Astrocyte (in vitro differentiated cells and primary cell): ENCODE measurements at places on chromosomes 4 and X. TPM values are rescaled to one million over a fixed set of nuclear protein-coding genes. Genes with fewer than 3 reads are reported as not detected.

SPANXN3 gene
- not detected in 2 replicates for total RNA-seq

ENPEP gene
- 0.67 and 1.7 TPM in 2 replicates for total RNA-seq

DNA sequence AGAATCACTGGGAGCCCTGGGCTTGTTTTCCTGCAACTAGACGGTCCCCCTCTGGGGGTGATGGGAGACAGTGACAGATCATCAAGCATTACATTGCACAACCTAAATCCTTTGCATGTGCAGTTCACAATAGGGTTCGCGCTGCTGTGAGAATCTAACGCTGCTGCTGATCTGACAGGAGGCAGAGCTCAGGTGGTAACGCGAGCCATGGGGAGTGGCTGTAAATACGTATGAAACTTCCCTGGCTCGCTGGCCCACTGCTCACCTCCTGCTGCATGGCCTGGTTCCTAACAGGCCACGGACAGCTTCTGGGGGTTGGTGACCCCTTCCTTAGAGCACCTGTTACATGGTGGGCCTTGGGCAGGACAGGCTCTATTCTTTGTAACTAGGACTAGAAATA, 10.4 kb downstream of the PAQR3 start:
- no peaks in the 10 kb centered on the region for H3K27me3 ChIP-seq
- H3K4me1 ChIP-seq = no peaks in the 10 kb centered on the region
- no peak overlapping the region for H3K27ac ChIP-seq
- DNase-seq = no peak
- H3K36me3 ChIP-seq = peaks cover 2% of the 10 kb centered on the region

DNA sequence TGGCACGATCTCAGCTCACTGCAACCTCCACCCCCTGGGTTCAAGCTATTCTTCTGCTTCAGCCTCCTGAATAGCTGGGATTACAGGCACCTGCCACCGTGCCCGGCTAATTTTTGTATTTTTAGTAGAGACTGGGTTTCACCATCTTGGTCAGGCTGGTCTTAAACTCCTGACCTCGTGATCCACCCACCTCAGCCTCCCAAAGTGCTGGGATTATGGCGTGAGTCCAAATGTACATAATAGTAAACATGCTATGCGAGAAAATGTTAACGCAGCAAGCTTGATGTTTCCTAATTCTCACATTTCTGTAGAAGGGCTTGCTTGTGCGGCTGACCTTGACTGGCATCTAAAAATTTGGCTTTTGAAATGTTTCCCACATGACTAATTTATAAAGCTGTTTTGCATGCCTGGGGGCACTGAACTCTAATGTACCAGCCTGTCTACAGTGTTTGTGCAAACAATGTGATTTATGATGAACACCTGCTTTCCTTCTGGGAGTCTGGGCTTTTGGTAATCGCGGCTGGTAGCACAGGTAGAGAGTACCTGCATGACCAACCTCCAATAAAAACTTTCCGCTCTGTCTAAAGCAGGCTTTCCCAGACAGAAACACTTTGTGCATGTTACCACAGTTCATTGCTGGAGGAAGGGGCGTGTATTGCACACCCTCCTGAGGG, 216.8 kb downstream of the IL15 start:
- no peak overlapping the region for H3K4me3 ChIP-seq
- no peaks in the 10 kb centered on the region for H3K36me3 ChIP-seq
- no peak overlapping the region for H3K27ac ChIP-seq
- no peaks in the 10 kb centered on the region for H3K4me1 ChIP-seq
- DNase-seq = no peak
- H3K27me3 ChIP-seq = no peaks in the 10 kb centered on the region

GRCh38 chr4:182808673-182809416, 108.3 kb downstream of the DCTD start:
- no peak overlapping the region for H3K4me3 ChIP-seq
- H3K4me1 ChIP-seq = peaks cover 9% of the 10 kb centered on the region
- H3K36me3 ChIP-seq = no peaks in the 10 kb centered on the region
- no peaks in the 10 kb centered on the region for H3K27me3 ChIP-seq
- peak; percentile 11 for DNase-seq
- no peak overlapping the region for H3K27ac ChIP-seq

GRCh38 chr4:37241647-37242046, 2.9 kb upstream of the NWD2 start:
- no peaks in the 10 kb centered on the region for H3K36me3 ChIP-seq
- no peak for DNase-seq
- H3K4me1 ChIP-seq = no peaks in the 10 kb centered on the region

SEL1L3 gene
- total RNA-seq = 24.9 and 32.7 TPM in 2 replicates

GTPBP6 gene
- 27.9 and 30.5 TPM in 2 replicates for total RNA-seq

ABLIM2 gene
- 0.36 and 0.50 TPM in 2 replicates for total RNA-seq

- DNase-seq = peak; percentile 58
- no peaks in the 10 kb centered on the region for H3K36me3 ChIP-seq
- H3K4me1 ChIP-seq = peaks cover 28% of the 10 kb centered on the region
- H3K27ac ChIP-seq = no peak overlapping the region
- H3K27me3 ChIP-seq = peaks cover 22% of the 10 kb centered on the region
- H3K4me3 ChIP-seq = peak overlapping the region; percentile 52
Observed at GRCh38 chr4:1010395-1011021, 918 bp upstream of the FGFRL1 start.

DNA sequence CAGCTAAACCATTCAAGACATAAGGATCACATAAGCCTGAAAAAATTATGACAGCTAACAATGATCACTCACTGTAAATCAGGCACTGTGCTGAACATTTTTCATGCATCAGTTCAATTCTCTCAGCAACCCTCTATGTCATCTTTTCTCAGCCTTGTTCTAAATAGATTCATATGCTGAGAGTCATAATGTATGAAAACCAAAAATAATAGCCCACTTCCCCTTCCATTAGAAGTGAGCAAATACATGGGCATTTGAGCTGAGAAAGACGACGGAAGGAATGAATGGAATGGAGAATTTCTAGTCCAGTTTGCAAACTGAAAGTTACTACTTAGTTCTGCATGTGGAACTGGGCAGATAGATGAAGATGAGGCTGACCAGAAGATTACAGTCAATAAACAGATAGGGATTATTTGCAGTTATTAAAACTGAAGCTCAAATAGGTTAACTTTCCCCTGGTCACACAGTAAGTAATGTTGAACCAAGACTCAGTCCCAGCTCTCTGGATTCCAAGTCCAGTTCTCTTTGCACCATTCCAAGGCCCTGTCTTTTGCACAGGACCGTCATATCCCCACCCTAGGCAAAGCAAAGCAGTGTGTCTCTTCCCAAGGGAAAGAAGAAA, 1.6 kb upstream of the SH3RF1 start:
- DNase-seq = peak; percentile 81
- H3K27me3 ChIP-seq = no peaks in the 10 kb centered on the region
- H3K36me3 ChIP-seq = no peaks in the 10 kb centered on the region
- peak overlapping the region; percentile 95 for H3K4me3 ChIP-seq
- H3K4me1 ChIP-seq = peaks cover 25% of the 10 kb centered on the region

- H3K27me3 ChIP-seq = peaks cover 2% of the 10 kb centered on the region
- no peaks in the 10 kb centered on the region for H3K36me3 ChIP-seq
- H3K27ac ChIP-seq = no peak overlapping the region
- DNase-seq = no peak
- H3K4me3 ChIP-seq = no peak overlapping the region
- H3K4me1 ChIP-seq = peaks cover 9% of the 10 kb centered on the region
Observed at GRCh38 chrX:378443-378842, 8.3 kb downstream of the PPP2R3B start.

- H3K4me1 ChIP-seq = peaks cover 7% of the 10 kb centered on the region
- H3K36me3 ChIP-seq = no peaks in the 10 kb centered on the region
- H3K27me3 ChIP-seq = no peaks in the 10 kb centered on the region
- H3K27ac ChIP-seq = peak overlapping the region; percentile 56
- peak; percentile 97 for DNase-seq
Observed at GRCh38 chr4:87589531-87589930, 18.8 kb upstream of the DSPP start.

SH2D1A gene
- total RNA-seq = not detected in 2 replicates

VGLL1 gene
- total RNA-seq = 1.3 TPM in 1 of 2 replicates, not detected in the other

DNA sequence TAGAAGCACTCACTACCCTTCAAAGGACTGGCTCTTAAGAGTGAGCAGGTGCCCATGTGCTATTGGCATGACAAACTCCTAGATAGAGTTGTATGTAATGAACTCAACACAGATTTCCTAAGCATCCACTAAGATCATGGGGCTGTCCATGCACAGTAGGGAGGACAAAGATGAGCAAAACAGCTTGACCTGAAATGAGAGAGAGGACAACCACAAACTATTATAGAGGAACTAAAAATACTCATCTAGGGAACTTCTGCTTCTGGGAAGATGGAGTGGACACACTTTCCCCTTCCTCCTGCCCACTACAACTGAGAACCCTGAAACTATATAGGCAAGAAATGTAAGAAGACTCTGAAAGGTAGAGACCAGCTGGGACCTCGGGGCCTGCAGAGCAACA, 20.8 kb upstream of the TMEM128 start:
- H3K36me3 ChIP-seq = peaks cover 28% of the 10 kb centered on the region
- peaks cover 9% of the 10 kb centered on the region for H3K4me1 ChIP-seq
- H3K4me3 ChIP-seq = no peak overlapping the region
- no peaks in the 10 kb centered on the region for H3K27me3 ChIP-seq
- no peak for DNase-seq

DNA sequence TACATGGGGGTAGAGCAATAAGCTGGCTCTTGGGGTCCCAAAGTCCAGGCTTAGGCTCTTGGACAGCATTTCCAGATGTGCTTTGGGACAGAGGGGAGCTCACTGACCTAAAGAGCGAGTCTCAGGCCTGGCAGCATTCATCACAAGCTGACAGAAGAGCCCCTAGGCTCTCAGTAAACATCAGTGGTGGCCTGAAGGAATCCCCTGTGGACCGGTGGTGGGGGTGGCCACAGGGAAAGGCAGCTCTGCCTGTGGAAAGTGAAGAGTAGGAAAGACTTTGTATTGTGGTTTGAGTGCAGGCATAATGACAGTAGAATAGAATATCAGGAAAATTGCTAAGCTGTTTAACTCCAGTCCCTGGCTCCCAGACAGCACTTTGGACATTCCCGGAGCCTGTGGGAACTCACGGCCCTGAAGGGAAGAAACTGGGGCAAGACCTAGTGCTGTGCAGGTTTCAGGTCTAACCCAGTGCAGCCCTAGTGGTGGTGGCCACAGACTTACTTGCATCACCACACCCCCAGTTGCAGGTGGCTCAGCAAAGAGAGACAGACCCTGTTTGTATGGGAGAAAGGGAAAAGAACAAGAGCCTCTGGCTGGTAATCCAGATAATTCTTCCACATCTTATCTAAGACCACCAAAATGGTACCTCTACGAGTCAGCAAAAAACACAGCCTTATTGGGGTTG, 141.9 kb downstream of the MAB21L2 start:
- no peaks in the 10 kb centered on the region for H3K4me1 ChIP-seq
- H3K27me3 ChIP-seq = no peaks in the 10 kb centered on the region
- no peak overlapping the region for H3K4me3 ChIP-seq
- no peak overlapping the region for H3K27ac ChIP-seq
- DNase-seq = no peak
- no peaks in the 10 kb centered on the region for H3K36me3 ChIP-seq

MAGIX gene
- total RNA-seq = 0.96 and 1.2 TPM in 2 replicates

RBMXL3 gene
- total RNA-seq = not detected in 2 replicates

- H3K36me3 ChIP-seq = peaks cover 53% of the 10 kb centered on the region
- H3K4me1 ChIP-seq = no peaks in the 10 kb centered on the region
- H3K27me3 ChIP-seq = no peaks in the 10 kb centered on the region
- H3K27ac ChIP-seq = no peak overlapping the region
- no peak for DNase-seq
- no peak overlapping the region for H3K4me3 ChIP-seq
Observed at GRCh38 chr4:186634591-186635128, 79.3 kb upstream of the MTNR1A start.

DNA sequence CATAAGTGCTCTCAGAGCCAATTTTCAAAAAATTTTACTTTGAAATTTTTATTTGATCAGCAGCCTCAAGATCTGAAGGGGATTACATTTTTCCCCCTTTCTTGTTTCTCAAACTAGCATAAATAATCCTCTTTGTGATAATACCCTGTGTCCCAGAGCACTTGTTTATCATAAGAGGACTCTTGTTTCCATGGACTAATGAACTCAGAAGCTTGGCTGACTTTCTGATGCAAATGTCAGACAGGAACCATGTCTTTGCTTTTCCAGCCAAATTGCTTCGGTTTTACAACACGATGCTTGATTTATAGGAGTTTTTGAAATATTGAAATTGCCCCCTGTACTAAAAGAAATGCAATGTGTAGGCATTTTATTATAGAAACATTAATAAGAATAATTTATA, 859.3 kb upstream of the LCORL start:
- no peak for DNase-seq
- H3K27me3 ChIP-seq = no peaks in the 10 kb centered on the region

SYNPO2 gene
- 4.2 and 4.7 TPM in 2 replicates for total RNA-seq

GRCh38 chrX:132750331-132751062, 207.9 kb downstream of the HS6ST2 start:
- no peaks in the 10 kb centered on the region for H3K4me1 ChIP-seq
- H3K27ac ChIP-seq = no peak overlapping the region
- no peaks in the 10 kb centered on the region for H3K36me3 ChIP-seq

DNA sequence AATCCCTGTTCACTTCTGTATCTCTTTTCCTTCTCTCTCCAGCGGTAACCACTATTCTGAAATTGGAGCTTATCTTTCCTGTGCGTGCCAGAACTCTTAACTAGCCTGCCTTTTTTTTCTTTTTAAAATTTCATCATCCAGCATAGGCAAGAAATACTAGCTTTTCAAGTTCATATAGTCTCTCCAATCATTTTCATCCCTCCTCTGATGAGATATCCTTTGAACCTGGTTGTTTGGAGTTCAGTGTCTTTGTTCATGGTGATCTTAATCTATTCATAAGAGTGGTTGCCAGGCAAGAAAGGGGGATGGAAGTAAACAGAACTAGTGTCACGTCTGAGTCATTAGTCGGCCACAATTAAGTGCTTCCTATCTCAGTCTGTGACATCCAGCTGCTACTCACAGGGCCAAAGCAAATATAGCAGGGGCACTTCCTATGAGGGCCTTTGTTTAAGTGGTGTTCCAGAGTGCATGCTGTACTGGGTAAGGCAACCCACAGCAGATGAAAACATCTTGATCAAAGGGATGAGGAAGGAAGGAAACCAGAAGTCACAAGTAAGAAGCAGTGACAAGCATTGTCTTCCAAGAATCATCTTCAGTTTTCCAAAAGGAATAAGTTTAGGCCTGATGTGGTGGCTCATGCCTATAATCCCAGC, 56.4 kb upstream of the XIAP start:
- H3K36me3 ChIP-seq = no peaks in the 10 kb centered on the region
- no peaks in the 10 kb centered on the region for H3K27me3 ChIP-seq
- no peak overlapping the region for H3K4me3 ChIP-seq
- H3K4me1 ChIP-seq = peaks cover 13% of the 10 kb centered on the region

- H3K27me3 ChIP-seq = no peaks in the 10 kb centered on the region
- no peak overlapping the region for H3K4me3 ChIP-seq
- H3K36me3 ChIP-seq = peaks cover 8% of the 10 kb centered on the region
- peaks cover 7% of the 10 kb centered on the region for H3K4me1 ChIP-seq
- H3K27ac ChIP-seq = no peak overlapping the region
Observed at GRCh38 chrX:106959901-106960300, 39.7 kb downstream of the CLDN2 start.

- H3K27me3 ChIP-seq = no peaks in the 10 kb centered on the region
- no peak overlapping the region for H3K27ac ChIP-seq
- DNase-seq = no peak
- no peaks in the 10 kb centered on the region for H3K4me1 ChIP-seq
Observed at GRCh38 chrX:38166478-38167083, 54.1 kb downstream of the SRPX start.

ASB12 gene
- total RNA-seq = 0.16 TPM in 1 of 2 replicates, not detected in the other

EMCN gene
- total RNA-seq = not detected in 2 replicates
